ENCODE measurements at places on chromosomes 2 and 18. TPM values are rescaled to one million over a fixed set of nuclear protein-coding genes. Genes with fewer than 3 reads are reported as not detected.

Gene CEP192
- total RNA-seq = 37.6 TPM

Gene CFAP221
- 0.32 TPM for total RNA-seq

Gene MYO7B
- total RNA-seq = 0.16 TPM

Gene CKAP2L
- total RNA-seq = 3.0 TPM

Gene RGPD8
- 18.2 TPM for total RNA-seq

Gene CLEC4F
- not detected for total RNA-seq

Gene MC5R
- not detected for total RNA-seq

Gene RAD51AP2
- total RNA-seq = not detected

Gene VIT
- 28.7 TPM for total RNA-seq

Gene ANKRD30BL
- total RNA-seq = not detected

Gene RGPD3
- 0.49 TPM for total RNA-seq

Gene RAB17
- total RNA-seq = not detected

Gene EMILIN1
- total RNA-seq = 147 TPM

Gene PASK
- 91.1 TPM for total RNA-seq

Gene AQP12A
- not detected for total RNA-seq

Gene C1QL2
- total RNA-seq = not detected

Gene GPR45
- not detected for total RNA-seq

Gene PTPRN
- 0.36 TPM for total RNA-seq

Gene SKOR2
- not detected for total RNA-seq

Gene SMARCAL1
- 18.0 TPM for total RNA-seq

Gene ZAP70
- total RNA-seq = not detected

Gene KYNU
- total RNA-seq = 2.4 TPM

Gene NLRC4
- total RNA-seq = not detected

Gene GPR35
- total RNA-seq = 0.32 TPM

Gene TMEM178A
- total RNA-seq = 0.24 TPM

Gene RFTN2
- total RNA-seq = 17.5 TPM

Gene MMADHC
- total RNA-seq = 117 TPM

Gene VWC2L
- not detected for total RNA-seq

Gene SSB
- total RNA-seq = 62.9 TPM

Gene LIMS2
- total RNA-seq = 11.2 TPM

Gene PROM2
- 0.36 TPM for total RNA-seq

Gene ICA1L
- total RNA-seq = 6.5 TPM

Gene MOCOS
- 14.5 TPM for total RNA-seq

Gene CDK5R2
- under 0.01 TPM for total RNA-seq

Gene ACVR1C
- 6.2 TPM for total RNA-seq

Gene RPRM
- total RNA-seq = not detected

Gene RASGRP3
- total RNA-seq = 26.9 TPM

Gene ONECUT2
- under 0.01 TPM for total RNA-seq

Gene TNFRSF11A
- total RNA-seq = 0.12 TPM

Gene PLEKHM3
- total RNA-seq = 20.4 TPM

Gene TUBA3E
- not detected for total RNA-seq

Gene DPP10
- total RNA-seq = not detected

Gene SP5
- not detected for total RNA-seq

Gene CFC1
- total RNA-seq = not detected

Gene NOTO
- not detected for total RNA-seq

Gene EFR3B
- 0.16 TPM for total RNA-seq

Gene CD8B2
- not detected for total RNA-seq

Gene CFAP65
- not detected for total RNA-seq

Gene POMC
- not detected for total RNA-seq

Gene MC2R
- total RNA-seq = not detected

Gene SLC9A2
- total RNA-seq = not detected

Gene TUBA4B
- not detected for total RNA-seq

Gene CCDC74B
- 10.2 TPM for total RNA-seq

Measured in hair follicle dermal papilla cell (primary cell).